NCI-H2029 (cell line): ENCODE measurements at places on chromosomes 12 and 14.

DNA sequence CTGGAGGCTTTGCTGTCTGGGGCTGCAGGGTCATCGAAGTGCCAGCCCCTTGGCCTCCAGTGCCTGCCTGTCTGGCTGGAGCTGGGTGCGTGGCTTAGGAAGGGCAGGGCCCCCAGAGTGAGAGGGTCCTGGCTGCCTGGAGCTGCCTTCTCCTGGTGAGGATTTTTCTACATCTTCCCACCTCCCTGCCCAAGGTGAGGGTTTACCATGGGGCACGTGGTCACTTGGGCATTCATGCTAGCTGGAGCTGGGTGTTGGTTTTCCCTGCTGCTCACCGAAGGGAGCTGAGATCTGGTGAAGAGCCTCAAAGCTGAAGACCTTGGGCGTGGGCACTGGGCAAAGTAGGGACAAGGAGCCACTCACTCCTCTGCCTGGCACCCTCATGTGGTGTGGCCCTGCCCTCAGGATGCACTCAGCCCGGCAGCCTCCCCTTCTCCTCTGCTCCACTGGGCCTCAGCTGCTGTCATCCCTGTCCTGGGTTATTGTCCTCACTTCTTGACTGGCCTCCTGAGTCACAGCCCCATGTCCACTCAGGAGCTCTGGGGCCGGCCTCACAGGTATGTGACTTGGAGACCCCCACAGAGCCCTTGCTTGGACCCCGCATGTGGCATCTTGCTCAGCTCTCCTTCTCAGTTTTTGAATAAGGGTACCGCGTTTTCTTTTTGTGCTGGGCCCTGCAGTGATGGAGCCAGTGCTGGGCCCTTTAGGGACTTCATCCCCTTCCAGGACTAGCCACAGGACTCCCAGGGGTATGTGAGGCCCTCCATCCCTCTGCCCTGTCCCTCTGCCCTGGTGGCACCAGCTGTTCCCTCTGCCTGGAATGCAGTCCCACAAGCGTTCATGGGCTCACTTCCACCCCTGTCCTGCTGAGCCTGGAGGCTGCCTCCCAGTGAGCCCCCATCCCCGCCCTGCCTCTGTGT, 1.6 kb downstream of the CEP170B start:
- no peak for DNase-seq

DNA sequence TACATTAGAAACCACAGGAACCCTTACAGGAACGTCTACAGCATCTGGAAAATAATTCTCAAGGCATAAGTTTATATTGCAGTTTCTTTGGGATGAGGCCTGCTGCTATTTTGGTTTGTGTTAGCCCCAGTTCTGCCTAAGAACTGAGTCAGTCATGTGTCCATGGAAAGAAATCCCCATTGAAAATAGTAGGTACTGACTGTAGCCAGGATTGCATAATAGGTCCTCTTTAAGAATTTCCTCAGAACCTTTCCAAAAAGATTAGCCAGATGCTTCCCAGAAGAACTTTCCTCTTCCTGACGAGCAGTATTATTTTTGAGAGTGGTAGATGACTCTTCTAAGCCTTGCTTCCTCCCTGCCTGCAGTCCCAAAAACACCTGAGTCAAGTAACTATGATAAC, 52.6 kb downstream of the RASSF8 start:
- no peak for DNase-seq

- DNase-seq = no peak
Measured at GRCh38 chr12:89067421-89068187, 284.7 kb downstream of the DUSP6 start.

DNA sequence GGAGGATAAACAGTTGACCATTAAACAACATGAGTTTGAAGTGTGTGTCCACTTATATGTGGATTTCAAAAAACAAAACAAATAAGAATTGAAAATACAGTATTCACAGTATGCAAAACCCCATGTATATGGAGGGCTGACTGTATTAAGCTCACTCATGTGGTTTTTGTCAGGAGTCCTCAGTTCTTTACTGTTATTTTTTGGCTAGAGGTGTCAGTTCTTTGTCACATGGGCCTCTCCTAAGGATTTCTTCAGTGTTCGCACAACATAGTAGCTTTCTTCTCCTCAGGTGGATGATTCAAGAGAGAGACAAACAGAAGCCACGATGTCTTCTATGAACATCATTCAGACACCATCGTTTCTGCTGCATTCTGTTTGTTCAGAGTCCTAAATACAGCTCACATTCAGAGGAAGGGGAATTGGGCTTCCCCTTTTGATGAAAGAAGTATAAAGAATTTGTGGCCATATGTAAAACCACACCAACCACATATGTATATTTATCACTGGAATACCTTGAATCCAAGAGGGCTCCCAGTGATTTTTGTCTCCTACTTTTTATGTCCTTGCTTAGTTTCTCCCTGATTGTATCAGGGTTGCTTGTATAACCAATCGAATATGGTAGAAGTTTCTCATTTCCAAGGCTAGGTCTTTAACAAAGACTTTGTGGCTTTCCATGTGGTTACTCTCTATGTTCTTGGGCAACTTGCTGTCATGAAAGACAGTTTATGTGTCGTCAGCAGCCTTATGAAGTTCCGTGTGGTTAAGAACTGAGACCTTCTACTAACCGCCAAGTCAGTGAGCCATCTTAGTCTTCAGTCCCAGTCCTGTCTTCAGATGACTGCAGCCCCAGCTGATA, 18.9 kb downstream of the MNAT1 start:
- DNase-seq = no peak

DNA sequence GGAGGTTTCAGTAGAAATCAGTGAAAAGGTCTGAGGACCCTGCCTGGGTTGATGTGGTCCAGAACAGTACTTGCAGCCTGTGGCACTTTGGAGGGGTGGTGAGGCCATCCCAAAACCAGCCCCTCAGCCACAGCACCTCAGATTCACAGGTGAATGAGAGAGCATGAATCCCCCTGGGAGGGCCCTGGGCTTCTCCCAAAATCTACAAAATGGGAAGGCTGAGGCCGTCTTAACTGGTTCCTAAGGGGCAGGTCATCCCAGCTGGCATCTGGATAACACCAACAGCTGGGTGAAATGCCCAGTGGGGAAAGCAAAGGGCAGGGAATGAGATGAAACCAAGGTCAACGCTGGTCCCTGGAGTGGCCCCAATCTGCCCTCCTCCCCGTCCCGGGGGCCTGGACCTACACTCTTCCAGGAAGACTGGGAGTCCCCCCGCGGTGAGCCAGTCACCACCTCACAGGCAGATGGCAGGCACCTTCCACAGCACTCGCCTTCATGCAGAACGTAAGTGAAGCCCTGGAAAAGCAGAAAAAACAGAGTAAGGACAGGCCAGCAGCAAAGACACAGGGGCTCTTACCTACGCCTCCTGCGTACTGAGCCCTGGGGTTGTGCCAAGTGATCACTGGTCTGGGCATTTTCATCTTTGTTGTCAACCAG, 26.3 kb upstream of the ANO2 start:
- DNase-seq = no peak

- DNase-seq = no peak
Measured at GRCh38 chr12:128606051-128606450, 217.7 kb downstream of the SLC15A4 start.

GRCh38 chr12:55626154-55626553, 10.5 kb upstream of the OR10P1 start:
- DNase-seq = no peak

DNA sequence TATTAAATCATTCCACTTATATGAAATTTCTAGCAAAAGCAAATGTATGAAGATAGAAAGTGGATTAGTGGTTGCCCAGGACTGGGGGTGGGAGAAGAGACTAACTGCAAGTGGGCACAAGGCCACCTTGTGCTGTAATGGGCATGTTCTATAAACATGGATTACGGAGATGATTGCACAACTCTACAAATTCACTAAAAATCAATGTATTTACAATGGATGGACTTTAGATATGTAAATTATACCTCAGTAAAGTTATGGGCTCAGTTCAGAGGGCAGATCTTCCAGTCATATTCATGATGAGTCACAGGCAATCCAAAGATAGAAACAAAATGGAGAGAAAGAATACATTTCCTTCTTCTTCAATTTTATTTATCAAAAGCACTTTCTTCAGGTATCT, 173.9 kb downstream of the NDUFA12 start:
- no peak for DNase-seq

DNA sequence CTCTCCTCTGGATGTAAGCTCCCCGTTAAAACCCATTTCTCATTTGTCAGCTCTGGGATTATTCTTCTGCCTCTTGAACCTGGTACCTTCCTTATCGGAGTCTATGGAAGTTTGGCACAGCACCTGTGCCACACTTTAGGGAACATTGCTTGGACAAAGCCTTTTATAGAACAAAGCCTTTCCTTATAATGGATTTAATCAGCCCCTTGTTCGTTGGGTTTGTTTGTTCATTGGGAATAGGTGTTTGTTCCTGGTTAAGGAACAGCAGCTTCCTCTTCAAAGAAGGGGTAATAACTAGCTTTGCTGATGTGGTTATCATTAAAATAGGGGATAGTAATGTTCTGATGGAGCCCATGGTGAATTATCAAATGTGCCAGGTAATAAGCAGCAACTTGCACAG, 70.4 kb downstream of the NRXN3 start:
- DNase-seq = no peak

GRCh38 chr12:121537814-121538698, 42.8 kb downstream of the KDM2B start:
- DNase-seq = no peak

GRCh38 chr12:93043877-93044209, 114.7 kb upstream of the EEA1 start:
- DNase-seq = no peak

- DNase-seq = no peak
Measured at GRCh38 chr14:73176685-73177084, 40.4 kb downstream of the PSEN1 start.

- DNase-seq = no peak
Measured at GRCh38 chr12:27969624-27970400, 2.7 kb downstream of the PTHLH start.

- peak; percentile 42 for DNase-seq
Measured at GRCh38 chr12:79737875-79738718, 47.3 kb upstream of the PAWR start.

- DNase-seq = no peak
Measured at GRCh38 chr12:42260518-42260917, 22.5 kb upstream of the YAF2 start.

DNA sequence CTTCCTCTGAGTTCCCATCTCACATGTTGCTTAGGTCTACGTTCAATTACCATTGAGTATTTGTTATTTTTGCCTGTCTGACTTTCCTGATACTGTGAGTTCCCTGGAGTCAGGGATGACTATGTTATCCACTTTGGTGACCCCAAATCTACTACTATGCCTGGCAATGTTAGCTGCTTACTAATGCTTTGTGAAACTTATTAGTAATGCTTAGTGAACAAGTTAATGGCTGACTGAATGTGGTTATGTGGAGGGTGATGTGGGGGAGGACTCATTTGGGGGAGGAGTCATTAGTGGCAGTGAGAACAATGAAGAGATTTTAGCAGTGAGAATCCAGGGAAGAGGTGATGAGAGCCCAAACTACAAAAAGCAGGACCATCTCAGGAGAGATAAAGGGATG, 121.6 kb downstream of the KTN1 start:
- no peak for DNase-seq

DNA sequence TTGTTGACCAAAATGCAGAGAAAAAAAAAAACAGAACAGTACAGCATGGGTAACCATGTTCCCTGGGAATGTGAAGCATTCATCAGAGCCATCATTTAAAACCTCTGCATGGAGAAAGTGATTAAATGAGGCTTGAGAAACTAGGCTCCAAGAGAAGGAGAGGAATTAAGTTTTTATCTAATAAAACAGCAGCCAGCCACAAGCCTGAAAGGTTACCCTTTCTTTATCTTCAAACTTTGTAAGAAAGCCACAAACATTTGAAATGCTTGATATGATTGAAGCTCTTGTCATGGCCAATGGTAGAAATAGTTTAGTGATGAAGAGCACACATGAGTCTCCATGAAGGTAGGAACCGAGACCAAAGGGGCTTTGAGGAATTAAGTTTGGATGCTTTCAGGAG, 144.9 kb upstream of the SYT1 start:
- DNase-seq = no peak

DNA sequence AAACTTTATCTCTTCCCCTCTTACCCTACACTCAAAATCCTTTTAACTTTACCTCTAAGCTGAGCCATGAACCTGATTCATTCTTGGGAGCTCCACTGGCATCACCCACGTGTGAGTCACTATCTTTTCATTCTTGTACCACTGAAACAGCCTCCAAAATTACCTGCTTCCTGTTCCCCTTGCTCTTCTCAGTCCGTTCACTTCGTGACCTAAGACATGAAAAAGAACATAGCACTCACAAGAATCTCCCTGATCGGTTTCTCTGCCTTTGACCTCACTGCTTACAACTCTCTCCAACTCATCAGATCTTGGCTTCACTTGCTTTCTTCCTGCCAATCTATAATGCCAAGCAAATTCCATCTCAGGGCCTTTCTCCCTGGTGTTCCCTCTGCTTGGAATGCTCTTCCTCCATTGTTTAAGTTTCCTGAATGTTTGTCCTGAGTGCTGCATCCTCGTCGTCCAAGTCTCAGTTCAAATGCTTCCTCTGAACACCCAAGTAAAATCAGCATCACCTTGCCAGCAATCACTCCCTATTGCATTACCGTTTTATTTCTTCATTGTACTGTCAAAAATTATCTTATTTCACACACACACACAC, 9.2 kb downstream of the GLIPR1 start:
- DNase-seq = no peak

DNA sequence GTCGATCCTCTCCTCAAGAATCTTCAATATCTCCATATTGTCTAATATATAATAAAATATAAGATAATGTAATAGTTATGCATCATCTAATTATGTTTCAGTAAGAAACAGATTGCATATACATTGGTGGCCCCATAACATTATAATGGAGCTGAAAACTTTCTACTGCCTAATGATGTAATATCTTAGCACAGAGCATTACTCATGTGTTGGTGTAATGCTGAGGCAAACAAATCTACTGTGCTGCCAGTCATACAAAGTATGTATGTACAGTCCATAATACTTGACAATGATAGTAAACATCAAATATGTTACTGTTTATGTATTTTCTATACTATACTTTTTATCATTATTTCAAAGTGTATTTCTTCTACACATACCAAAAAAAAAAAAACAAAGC, 128.7 kb downstream of the CPNE8 start:
- no peak for DNase-seq

GRCh38 chr12:52442600-52443061, 8.5 kb upstream of the KRT75 start:
- DNase-seq = peak; percentile 14

DNA sequence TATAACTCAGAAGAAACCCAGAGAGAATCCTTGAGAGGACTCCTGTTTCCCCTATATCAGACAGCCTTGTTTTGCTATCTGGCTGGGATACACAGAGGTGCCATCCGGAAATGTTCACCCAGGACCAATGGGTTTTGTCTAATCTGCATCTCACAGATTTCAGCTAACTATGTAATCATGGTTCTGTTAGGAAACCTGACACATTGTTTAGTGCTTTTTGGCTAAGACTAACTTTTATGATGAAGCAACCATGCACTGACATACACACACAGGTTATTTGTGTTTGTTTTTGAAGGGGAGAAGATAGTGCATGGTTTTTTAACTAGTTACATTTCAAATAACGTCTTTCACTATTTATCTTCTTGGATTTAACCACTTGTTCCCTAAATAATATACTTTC, 245.2 kb downstream of the AKAP6 start:
- DNase-seq = no peak

GRCh38 chr14:32256576-32256975, 53.5 kb upstream of the RNU6-8 start:
- no peak for DNase-seq
